Choroid plexus epithelial cell (primary cell): ENCODE measurements at places on chromosomes 13 and 19.

- DNase-seq = no peak
These were observed 9.8 kb upstream of the USPL1 start for GRCh38 chr13:30607908-30608307.

- DNase-seq = peak; percentile 63
These were observed 292.7 kb downstream of the SUCLA2 start for GRCh38 chr13:47708386-47708785.

- DNase-seq = no peak
These were observed 3.4 kb downstream of the PALM3 start for GRCh38 chr19:14058182-14059092.

GRCh38 chr13:37443538-37443937 lies 155.0 kb downstream of the POSTN start:
- peak; percentile 87 for DNase-seq

GRCh38 chr19:50838239-50838638 lies 4.9 kb upstream of the KLK15 start:
- peak; percentile 5 for DNase-seq

DNA sequence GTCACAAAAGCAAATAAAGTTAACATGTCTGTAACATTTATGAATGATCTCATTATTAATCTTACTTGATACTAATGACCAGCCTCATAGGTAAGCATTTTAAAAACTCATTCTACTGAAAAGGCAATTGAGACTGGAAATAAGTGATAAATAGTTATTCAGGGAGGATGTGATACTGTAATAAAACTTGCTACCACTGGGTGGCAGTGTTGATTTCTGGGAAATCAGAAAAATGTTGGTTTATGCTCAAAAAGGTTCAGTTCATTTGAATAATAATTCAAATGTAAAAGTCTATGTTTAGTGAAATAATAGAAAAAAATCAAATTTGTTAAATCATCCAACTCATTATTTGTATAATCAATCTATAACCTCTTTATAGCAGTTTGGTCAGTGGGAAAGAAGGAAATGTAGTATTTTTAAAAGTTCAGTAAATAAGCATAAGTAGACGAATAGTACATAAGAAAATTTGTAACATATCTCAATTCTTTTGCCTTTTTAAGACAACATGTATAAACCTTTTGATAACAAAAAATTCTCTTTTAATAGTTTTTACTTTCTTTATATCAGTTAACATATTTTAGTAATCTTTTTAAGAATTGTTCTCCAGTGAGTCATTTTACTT lies 9.6 kb downstream of the ABHD13 start:
- peak; percentile 69 for DNase-seq

GRCh38 chr13:104847922-104848321 lies 1687.5 kb downstream of the EFNB2 start:
- DNase-seq = peak; percentile 3

- no peak for DNase-seq
These were observed 6.5 kb upstream of the EIF3G start for GRCh38 chr19:10126213-10126639.

GRCh38 chr19:30214651-30215051 lies 157.5 kb upstream of the ZNF536 start:
- DNase-seq = no peak

- DNase-seq = peak; percentile 90
These were observed 65.0 kb upstream of the GTF2F2 start for GRCh38 chr13:45055198-45055901.

DNA sequence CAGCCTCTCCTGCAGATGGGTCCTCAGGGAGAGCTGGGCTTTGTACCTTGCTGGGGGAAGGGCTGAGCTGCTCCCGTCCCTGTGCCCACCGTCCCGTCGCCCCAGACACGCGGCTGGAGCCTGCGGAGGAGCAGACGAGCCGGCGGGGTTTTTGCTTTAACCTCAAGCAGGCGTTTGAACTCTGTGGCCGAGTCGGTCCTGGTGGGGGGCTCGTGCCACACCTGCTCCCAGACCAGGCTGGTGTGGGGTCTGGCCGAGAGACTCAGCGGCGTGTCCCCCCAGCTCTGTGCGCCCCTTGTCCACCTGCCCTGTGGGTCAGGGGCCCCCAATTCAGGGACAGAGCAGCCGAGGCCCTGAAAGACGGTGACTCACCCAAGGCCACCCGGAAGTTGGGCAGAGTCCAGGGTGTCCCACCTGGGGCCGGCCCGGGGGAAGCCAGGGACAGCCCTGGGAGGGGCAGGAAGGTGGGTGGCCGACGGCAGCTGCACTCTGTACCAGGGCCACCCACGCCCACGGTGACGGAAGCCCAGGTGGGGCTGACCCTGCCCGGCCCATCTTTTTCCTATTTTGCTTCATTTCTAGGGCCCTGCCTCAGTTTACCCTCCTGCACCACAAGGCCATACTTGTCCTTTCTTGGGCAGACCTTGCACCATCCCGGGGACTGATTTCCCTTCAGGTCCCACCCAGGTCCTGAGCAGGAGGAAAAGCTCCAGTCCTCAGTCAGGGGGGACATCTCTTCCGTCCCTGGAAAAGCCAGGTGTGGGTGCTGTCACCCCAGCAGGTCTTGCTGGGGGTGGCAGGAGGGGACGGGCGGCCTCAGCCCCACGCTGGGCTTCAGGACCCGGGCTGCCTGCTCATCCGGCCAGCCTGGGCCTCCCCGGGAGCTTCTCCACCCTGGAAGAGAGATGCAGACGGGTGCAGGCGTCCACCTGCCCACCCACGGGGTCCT lies 5.3 kb downstream of the EFNA2 start:
- no peak for DNase-seq

DNA sequence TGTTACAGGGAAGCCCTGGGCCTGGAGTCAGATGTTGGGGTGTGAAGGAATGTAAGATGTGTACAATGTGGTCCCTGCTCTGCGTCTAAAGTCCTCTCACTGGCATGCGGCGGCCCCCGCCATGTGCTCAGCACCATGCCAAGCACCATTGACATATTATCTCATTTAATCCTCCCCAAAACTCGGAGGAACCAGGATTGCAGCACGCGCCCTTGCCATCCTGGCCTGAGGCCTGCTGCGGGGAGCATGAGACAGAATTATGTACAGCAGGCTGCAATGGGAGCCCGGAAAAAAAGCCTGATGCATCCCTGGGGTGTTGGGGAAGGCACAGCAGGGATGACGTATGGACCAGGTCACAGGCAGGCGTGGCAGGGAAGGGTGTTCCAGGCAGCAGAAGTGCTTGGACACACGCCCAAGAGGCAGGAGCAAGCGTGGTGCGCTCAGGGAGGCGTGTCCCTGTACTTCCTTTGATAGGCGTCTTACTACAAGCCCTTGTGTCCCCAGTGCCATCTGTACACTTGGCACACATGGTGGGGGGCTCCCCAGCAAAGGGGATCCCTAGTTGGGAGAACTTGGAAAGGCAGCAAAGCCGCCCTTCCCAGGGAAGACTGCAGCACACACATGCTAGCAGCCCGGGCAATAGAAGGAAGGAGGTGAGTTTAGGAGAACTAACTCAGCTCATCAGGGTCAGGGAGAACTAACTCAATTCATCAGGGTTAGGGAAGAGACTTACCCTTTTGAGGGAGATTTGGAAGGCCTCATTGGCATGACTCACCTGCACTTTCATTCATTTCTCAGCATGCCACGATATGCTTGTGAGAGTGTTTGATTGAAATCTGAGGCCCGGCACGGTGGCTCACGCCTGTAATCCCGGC lies 3.4 kb downstream of the EVI5L start:
- peak; percentile 35 for DNase-seq

DNA sequence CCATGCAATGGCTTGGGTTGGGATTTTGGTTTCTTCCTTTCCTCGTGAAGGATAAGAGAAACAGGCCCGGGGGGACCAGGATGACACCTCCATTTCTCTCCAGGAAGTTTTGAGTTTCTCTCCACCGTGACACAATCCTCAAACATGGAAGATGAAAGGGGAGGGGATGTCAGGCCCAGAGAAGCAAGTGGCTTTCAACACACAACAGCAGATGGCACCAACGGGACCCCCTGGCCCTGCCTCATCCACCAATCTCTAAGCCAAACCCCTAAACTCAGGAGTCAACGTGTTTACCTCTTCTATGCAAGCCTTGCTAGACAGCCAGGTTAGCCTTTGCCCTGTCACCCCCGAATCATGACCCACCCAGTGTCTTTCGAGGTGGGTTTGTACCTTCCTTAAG lies 24.1 kb downstream of the SPC24 start:
- DNase-seq = no peak

- no peak for DNase-seq
These were observed 28.9 kb upstream of the EVI5L start for GRCh38 chr19:7801020-7801570.

GRCh38 chr19:39401070-39401548 lies 5.5 kb upstream of the ZFP36 start:
- no peak for DNase-seq

DNA sequence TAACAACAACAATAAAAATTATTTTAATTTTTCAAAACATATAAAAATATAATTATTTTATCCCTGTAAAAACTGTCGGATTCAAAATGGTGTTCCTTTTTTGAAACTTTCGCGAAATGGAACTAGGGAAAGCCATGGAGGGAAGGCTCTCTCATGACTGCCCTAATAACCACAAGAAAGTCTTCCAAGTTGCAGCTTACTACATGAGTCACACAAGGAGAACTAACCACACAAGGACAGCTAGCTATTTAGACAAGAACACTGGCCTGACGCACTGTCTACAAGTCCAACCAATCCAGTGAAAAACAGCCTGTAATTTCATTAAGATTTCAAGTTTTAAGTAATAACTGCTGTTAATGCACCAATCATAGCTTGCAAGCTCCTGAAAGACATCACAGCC lies 319.2 kb upstream of the PCDH9 start:
- DNase-seq = peak; percentile 91

DNA sequence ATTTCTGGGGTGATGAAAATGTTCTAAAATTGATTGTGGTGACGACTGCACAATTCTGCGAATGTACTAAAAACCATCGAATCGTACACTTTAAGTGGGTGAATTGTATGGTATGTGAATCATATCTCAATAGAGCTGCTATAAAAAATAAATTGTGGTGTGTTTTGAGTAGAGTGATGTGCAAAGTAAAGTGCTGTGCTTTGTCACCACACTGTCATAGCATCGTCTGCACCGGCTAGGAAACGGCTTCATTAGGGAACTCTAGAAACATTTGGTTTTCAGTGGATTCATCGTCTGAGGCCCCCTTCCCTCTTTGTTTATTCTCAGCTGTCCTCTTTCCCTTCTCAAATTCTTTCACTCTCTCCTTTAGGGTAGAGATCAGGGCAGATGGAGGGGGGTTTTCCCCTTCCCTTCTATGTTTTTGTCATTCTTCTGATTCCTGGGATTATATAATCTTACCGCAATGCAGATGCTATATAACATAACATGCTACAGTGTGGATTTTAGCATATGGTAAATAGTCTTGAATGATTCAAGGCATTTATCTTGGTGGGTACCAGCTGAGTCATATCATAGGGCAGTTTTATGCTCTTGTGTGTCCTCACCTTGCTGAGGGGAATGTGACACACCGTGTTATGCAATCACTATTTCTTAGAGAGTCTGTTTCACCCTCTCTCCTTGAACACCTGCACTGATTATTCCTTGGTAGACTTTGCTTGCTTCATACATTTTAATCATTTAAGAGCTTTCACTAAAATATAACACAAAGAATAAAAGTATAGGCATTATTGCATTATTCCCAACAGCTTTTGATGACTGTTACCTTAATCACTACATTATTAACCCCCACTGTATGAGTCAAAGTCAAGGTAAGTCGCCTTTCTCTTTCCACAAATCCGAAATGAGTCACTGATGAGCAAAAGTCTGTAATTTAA lies 239.4 kb downstream of the DCLK1 start:
- peak; percentile 23 for DNase-seq
